Breast epithelium (tissue), 4 donors: ENCODE measurements at places on chromosomes 6 and 20.
A peak's percentile ranks its signal among the peaks of the same experiment; 100 is the strongest.

DNA sequence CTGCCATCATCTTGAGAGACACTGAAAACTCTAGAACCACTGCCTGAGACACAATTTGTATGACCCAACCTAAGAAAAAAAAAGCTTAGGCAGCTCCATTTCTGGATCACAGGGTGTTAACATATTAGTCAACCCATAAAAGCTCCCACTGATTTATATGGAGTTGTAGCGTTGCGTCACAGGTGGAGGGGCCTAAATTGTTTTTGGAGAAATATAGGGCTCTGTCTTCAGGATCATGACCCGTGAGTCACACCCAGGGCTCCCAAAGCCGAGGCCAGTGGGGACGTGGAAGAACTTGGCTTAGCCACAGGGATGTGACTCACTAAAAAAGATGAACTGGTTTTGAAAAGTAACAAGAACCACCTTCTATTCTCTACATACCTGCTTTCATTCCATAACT is 116.5 kb upstream of the BMP2 start:
- no peaks in the 10 kb centered on the region for H3K36me3 ChIP-seq
- no peak overlapping the region for H3K27ac ChIP-seq
- DNase-seq: no peak
- H3K4me1 ChIP-seq: no peaks in the 10 kb centered on the region

DNA sequence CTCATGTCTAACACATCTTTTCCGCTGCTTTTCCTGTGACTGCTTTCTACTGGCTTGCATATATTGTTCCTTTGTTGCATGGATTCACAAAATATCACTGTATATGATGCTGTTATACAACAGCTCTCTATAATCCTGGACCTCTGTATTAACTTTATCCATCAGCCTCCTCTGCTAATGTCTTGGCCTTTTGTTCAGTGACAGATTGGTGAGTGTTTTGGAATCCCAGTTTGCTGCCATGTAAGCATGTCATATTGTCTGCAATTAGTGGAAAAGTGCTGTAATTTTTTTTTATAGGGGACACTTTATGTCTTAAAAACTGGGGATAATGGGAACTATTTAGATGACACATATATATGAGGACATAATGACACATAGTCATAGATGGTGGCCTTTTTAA is 3.0 kb downstream of the RIMS1 start:
- no peak for DNase-seq
- H3K27me3 ChIP-seq: no peaks in the 10 kb centered on the region
- H3K27ac ChIP-seq: no peak overlapping the region
- H3K4me3 ChIP-seq: no peak overlapping the region

GRCh38 chr6:16911088-16911487 is 149.8 kb upstream of the ATXN1 start:
- no peak overlapping the region for H3K27ac ChIP-seq
- DNase-seq: no peak
- no peaks in the 10 kb centered on the region for H3K36me3 ChIP-seq

- DNase-seq: no peak
- no peaks in the 10 kb centered on the region for H3K27me3 ChIP-seq
- no peaks in the 10 kb centered on the region for H3K4me1 ChIP-seq
- no peaks in the 10 kb centered on the region for H3K36me3 ChIP-seq
- H3K27ac ChIP-seq: no peak overlapping the region
Observed at GRCh38 chr6:168197636-168198301, 118.8 kb upstream of the FRMD1 start.

- H3K36me3 ChIP-seq: no peaks in the 10 kb centered on the region
- H3K27me3 ChIP-seq: no peaks in the 10 kb centered on the region
- no peak for DNase-seq
- no peak overlapping the region for H3K27ac ChIP-seq
- H3K4me1 ChIP-seq: no peaks in the 10 kb centered on the region
Observed at GRCh38 chr6:102986086-102986485, 1592.6 kb downstream of the GRIK2 start.

DNA sequence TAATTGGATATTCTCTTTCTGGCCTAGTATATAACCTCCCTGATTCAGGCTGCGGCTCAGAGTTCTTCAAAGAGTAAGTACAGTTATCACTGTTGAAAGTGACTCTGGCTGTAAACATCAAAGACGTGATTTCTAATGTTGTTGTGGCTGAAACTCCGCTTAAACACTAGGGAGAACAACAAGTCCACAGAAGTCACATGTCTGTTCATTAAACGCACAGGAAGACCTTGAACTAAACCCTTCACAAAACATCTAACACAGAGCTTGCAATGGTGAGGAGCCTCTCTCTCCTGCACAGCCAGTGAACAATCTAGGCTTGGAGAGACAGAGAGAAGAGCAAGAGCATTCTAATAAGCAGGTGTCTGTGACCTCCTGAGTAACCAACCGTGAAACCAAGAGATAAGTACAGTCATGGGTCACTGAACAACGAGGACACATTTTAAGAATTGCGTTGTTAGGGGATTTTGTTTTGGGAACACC is 249.3 kb downstream of the PRKN start:
- H3K4me1 ChIP-seq: no peaks in the 10 kb centered on the region
- H3K36me3 ChIP-seq: no peaks in the 10 kb centered on the region
- no peak overlapping the region for H3K27ac ChIP-seq
- H3K27me3 ChIP-seq: no peaks in the 10 kb centered on the region

DNA sequence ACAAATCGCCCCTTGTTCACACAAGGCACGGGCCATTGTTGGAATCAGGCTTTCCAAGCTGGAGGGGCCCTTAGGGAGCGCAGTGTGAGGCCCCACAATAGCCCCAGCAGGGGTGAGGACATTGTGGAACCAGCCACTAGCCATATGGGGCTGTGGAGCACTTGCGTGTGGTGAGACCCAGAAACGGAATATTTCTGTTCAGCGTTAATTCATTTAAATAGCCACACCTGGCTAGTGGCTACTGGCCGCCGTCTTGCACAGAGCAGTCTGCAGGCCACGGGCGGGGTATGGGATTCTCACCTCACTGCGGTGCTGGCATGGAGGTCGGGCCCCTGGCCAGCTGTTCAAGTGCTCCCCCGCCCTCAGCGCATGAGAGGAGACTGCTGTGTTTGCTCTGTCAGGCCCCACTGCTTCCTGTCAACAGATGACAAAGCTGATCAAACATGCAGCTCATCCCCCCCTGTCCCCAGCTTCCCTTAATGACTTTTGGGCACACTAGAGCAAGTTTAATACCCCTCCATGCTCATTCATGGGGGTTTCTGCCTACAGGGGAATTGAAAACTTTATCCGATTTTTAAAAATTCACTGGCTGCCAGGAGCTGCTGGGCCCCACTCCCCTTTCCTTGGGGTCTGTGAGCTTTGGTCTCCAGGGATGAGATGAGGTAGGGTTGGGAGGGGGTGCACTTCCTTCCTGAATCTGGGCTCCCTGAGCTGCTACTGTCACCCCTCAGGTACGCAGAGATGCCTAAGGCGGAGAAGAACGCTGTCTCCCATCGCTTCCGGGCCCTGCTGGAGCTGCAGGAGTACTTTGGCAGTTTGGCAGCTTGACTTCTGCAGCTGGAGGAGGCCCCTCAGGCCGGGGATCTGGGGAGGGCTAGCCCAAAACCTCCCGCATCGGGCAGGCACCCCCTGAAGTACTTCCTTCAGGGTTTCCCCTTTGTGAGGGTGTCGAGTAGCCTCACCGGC is 13.6 kb downstream of the ITPA start:
- no peaks in the 10 kb centered on the region for H3K4me1 ChIP-seq
- no peak overlapping the region for H3K4me3 ChIP-seq
- H3K27ac ChIP-seq: peak overlapping the region; percentile 45
- no peaks in the 10 kb centered on the region for H3K27me3 ChIP-seq

DNA sequence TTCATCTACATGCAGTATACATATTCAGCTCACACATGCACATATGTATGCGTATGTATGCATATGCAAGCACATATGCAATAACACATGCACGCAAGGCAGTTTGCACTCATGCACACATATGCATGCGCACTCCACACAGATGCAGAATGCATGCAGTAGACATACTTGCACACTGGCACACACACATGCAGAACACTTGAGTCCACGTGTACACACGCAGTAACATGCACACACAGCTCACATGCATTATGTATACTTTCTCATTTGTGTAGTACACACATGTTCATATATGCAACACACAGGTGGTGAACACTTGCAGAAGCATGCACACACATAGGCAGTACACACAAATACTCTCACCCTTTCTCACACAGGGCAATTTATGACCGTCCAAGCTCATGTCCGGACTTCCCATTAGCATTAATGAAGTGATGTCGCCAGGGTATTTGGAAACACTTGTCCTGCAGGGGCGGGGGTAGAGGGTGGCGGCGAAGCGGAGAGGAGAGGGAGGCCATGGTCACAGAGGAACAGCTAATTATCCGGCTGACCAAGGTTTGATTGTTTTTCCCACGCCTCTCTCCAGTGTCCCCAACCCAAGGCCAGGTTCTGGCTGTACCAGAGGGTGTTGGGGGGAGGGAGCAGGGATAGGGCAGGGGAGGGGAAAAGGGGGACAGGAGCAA is 91.3 kb downstream of the VEGFA start:
- H3K27me3 ChIP-seq: no peaks in the 10 kb centered on the region
- no peak overlapping the region for H3K4me3 ChIP-seq

DNA sequence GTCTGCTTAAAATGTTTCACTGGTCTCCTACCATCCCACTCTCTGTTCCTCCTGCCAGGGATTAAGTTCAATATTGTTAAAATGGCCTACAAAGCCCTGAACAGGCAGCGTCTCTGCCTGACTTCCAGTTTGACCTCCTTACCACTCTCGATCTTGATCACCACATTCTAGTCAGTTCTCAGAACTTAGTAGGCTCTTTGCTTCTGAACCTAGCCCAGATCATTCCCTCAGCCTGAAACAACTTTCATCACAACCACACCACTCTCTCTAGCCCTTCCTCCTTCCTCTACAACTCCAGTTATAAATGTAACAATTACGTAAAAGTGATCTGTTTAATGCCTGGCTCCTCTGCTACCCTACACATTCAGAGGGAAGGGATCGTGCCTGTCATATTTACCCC is 53.3 kb downstream of the ATG5 start:
- H3K36me3 ChIP-seq: no peaks in the 10 kb centered on the region
- no peaks in the 10 kb centered on the region for H3K4me1 ChIP-seq
- H3K4me3 ChIP-seq: no peak overlapping the region
- no peak for DNase-seq

DNA sequence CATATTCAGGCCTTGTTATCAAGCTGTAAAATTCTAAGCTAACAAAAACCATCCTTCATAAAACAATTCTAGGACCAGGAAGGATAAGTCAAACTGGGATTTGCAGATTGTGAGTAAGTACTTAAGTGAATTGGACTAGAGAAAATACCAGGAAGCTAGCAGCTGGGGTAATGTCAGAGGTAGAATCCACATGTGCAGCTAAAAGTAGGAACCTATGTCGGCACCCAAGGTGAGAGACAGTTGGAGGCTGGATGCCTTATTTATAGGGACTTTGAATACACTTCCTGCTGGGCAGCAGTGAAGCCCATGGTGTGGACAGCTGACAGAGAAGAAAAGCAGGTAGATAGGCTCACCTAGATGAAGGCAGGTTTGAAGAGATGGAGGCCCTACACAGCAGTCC is 127.3 kb downstream of the FLRT3 start:
- no peak overlapping the region for H3K4me3 ChIP-seq
- no peak overlapping the region for H3K27ac ChIP-seq
- H3K4me1 ChIP-seq: no peaks in the 10 kb centered on the region
- DNase-seq: no peak
- no peaks in the 10 kb centered on the region for H3K36me3 ChIP-seq
- H3K27me3 ChIP-seq: no peaks in the 10 kb centered on the region

DNA sequence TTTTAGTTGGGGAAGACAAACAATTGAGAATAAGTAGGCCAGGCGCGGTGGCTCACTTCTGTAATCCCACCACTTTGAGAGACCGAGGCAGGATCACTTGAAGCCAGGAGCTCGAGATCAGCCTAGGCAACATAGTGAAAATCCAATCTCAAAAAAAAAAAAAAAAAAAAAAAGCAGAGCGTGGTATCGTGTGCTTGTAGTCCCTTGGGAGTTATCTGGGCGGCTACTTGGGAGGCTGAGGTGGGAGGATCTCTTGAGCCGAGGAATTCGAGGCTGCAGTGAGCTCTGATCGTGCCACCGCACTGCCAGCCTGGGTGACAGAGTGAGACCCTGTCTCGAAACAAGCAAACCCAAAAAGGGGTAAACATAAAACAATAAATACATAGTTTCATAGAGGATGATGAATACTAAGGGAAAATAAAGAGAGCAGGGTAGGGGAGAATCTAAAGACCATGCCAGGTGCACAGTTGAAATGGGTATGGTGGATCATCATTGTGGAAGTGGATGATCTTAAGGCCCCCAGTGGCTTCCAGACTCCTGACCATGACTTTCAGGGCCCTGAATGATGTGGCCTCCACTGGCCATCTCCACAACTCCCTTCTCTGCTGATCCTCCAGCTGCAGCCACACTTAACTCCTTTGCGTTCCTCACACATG is 947 bp downstream of the POFUT1 start:
- peaks cover 31% of the 10 kb centered on the region for H3K4me1 ChIP-seq
- no peaks in the 10 kb centered on the region for H3K36me3 ChIP-seq
- DNase-seq: no peak
- H3K27me3 ChIP-seq: no peaks in the 10 kb centered on the region
- H3K27ac ChIP-seq: peak overlapping the region; percentile 99

GRCh38 chr6:123321020-123321419 is 315.7 kb downstream of the TRDN start:
- H3K4me1 ChIP-seq: no peaks in the 10 kb centered on the region
- H3K4me3 ChIP-seq: no peak overlapping the region
- no peaks in the 10 kb centered on the region for H3K36me3 ChIP-seq
- no peaks in the 10 kb centered on the region for H3K27me3 ChIP-seq
- H3K27ac ChIP-seq: no peak overlapping the region
- DNase-seq: no peak

GRCh38 chr20:10658876-10659632 is 14.7 kb downstream of the JAG1 start:
- no peaks in the 10 kb centered on the region for H3K4me1 ChIP-seq
- no peak for DNase-seq
- H3K4me3 ChIP-seq: no peak overlapping the region
- peak overlapping the region; percentile 41 for H3K27ac ChIP-seq

DNA sequence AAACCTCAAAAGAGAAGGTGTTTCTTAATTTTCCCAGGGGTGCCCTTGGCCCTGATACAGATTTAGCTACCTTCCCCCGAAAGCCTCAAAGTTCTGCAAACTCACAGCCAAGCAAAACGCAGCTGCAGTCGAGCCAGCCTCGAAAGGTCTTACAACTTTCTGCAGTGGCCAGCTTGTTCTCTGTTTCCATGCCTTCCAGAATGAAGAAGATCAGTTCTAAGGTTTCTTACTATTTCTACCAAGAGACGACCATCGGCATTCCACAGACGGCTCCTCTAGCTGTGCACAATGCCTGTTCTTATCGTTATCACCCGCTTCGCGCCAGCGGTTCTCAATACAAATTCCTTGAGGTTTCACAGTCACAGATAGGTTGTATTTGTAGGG is 28.5 kb upstream of the CCR6 start:
- H3K4me3 ChIP-seq: no peak overlapping the region
- H3K36me3 ChIP-seq: no peaks in the 10 kb centered on the region
- no peaks in the 10 kb centered on the region for H3K27me3 ChIP-seq
- no peak overlapping the region for H3K27ac ChIP-seq
- H3K4me1 ChIP-seq: no peaks in the 10 kb centered on the region

- H3K27ac ChIP-seq: no peak overlapping the region
- peak overlapping the region; percentile 35 for H3K4me3 ChIP-seq
- DNase-seq: no peak
Observed at GRCh38 chr20:26208296-26209091, 511.8 kb upstream of the ZNF337 start.
